ENCODE measurements at places on chromosomes 13 and 19.

DNA sequence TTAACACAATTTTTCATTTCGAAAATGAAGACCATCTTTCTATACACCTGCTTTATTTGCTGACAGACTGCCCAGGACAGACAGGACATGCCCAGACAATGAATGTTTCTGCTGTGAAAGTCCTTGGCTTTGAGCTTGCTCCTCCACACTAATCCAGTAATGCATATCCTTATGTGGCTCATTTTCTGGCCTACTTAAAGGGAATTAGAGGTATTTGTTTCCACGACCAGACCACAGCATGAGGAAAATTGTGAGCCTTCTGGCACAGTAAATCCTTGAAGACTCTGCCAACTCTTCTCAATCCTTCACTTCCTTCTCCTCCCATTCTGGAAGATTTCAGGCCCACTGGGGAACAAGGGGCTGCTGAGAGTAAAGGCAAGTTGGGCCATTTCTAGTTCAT is 25.7 kb downstream of the CCDC70 start:
- DNase-seq: no peak

DNA sequence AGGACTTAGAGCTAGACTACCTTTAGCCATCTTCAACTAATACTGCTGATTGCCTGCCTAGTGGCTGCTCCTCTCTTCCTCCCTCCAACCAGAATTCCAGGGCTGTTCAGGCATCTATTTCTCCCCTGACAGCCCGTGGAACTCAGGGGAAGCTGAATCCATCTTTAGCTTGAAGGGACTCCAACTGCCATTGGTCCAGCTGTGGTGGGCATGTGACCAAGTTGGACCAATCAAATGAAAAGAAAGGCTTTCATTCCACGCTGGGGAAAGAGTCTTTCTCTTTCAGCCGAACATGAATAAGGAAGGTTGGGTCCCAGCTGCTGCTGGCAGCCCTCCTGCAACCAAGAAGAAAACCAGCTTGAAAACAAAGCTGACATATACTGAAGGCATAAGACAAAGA is 168.5 kb upstream of the OBI1 start:
- DNase-seq: no peak

- DNase-seq: no peak
These were observed 23.1 kb upstream of the EIF3G start for GRCh38 chr19:10142701-10143375.

- DNase-seq: no peak
These were observed 66.8 kb downstream of the SOX1 start for GRCh38 chr13:112133499-112134390.

DNA sequence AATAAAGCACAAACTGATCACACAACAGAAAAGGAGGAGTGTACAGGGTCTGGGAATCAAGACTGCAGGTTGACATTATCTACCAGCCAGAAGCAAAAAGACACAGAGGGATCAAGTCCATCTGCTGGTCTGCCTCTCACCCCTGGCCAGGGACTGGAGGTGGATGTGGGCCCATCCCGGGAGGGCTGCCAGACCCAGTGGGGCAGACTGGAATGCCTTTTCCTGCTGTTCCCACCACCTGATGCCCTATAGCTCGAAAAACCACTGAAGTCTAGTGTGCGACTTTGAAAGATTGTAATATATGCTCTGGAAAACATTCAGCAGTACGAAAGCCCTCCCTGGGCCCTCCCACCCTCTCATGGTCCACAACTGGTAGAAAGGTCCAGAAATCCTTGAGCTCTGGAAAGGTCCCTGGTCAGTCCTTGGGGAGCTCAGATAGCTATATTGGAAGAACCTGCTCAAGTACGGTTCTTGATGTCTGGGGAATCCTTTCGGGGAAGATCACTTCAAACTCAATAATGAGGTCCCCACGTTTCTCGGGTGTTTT is 2.6 kb downstream of the DNAJB1 start:
- no peak for DNase-seq

- DNase-seq: no peak
These were observed 18.4 kb downstream of the FOXO1 start for GRCh38 chr13:40648040-40648439.

DNA sequence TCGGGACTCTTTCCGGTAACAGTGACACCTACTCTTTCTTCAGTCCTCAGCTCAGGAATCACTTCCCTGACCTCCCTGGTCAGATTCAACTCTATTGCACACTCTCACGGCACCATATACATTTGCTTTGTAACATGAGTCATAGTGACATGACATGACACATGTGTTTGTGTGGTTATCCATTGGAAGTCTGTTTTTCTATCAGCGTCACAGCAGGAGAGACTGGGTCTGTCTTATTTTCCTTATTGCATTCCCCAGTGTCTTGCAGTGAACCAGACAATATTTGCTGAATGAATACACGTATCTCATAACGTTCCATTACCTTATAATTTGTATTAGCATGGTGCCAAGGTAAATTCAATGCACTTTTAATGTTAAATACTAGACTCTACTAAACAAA is 102.0 kb downstream of the DCLK1 start:
- peak; percentile 89 for DNase-seq

- DNase-seq: no peak
These were observed 698 bp downstream of the BLOC1S3 start for GRCh38 chr19:45179072-45179891.

DNA sequence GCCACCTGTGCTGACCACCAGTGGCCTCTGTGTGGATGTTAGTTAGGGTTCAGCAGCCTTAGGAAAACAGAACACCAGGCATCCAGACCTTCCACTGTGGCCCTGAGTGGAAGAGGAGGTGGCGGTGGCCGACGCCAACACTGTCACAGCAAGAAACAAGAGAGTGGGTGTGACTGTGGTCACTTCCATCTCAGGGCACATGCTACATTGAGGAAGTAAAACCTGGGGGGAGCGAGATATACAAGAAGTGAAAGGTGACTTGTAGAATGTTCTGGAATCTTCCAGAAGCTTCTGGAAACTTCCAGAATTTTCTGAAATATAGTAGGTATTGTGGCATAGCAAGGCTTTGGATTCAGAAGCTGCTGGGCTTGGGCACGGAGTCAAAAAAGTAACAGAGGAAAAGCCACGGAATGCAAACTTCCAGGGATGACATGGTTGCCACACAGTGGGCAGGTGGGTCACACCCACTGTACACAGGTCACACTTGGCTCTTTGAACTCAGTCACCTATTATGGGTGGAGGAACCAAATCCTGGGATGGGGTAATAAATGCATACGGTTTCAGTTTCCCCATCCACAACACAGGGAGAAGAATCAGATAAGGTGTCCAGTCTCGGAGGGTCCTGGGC is 24.3 kb downstream of the GNG7 start:
- DNase-seq: no peak

GRCh38 chr19:2050349-2050990 is 574 bp downstream of the MKNK2 start:
- DNase-seq: no peak

- DNase-seq: no peak
These were observed 41.2 kb upstream of the USPL1 start for GRCh38 chr13:30576528-30576927.

DNA sequence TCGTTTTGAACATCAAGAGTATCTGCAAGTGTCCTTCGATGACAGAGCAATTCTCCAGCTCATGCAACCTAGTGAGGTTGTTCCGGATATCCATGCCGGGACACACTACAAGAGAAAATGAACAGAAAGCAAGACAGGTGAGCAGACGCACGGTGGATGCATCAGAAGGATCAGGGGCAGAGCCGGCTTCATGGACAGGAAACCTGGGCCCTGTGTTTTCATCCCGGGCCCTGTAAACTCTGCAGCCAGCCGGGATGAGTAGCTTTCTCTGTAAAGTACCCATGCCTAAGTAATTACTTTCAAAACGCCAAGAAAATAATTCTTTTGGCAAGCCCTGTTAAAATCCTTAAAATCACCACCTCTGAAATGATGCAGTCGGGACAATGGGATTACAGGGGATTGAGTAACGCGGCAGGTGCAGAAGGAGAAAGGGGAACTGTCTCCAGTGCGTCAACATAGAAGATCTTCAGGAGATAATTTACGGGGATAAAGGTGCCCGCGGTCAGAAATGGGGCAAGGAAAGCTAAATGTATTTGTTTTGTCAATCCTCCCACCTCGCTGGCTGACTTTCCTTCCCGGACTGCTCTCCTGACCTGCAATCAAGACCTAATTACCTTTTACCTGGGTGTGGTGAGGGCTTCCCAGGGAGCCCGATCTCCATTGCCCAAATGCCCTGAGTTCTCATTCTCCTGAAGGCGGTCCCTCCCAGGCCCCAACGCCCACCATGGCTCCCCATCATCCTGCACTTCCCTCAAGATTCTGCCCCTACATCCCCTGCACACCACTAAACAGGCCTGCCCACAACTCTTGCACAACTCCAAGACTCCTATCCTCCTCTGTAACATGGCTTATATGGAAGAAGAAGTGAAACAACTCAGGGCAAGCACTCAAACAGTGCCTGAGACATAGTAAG is 26.2 kb downstream of the INSR start:
- no peak for DNase-seq

DNA sequence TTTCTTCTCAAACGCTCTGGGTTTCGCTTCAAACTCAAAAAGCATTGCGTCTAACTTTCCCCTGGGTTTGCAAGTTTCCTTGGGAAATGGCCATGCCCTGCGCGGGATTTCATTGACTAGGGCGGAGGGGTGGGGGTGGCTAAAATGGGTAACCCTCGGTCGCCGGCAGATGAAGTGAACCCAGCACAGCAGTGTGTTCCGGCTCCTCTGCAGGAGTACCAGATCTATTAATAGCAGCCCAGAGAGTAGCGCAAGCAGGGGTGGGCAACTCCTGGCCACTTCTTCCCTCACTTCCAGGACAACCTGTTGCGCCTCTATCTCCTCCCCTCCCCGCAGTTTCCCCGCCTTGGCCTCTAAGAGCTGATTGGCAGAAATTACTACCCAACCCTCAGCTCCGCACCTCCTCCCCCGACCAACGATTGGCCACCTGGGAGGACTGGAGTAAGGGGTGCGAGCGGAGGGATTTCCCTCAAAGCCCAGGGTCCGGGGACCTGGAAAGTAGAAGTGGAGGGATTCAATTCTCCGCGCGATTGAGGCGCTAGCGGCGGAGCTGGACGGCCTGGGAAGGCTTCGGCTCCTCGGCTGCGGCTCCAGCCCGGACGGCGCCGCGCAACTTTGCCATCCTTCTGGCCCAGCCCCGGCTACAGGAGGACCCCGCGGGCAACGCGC is at the start of gene FREM2:
TSS of gene FREM2 (plus strand) at position 501 of the 669 bp plus-strand sequence. CDS start 268 bp downstream, outside the sequence.
- peak; percentile 78 for DNase-seq

GRCh38 chr13:20350382-20350763 is 118.3 kb upstream of the GJB6 start:
- DNase-seq: no peak

GRCh38 chr19:46202872-46203860 is 26.4 kb upstream of the IGFL1 start:
- no peak for DNase-seq

DNA sequence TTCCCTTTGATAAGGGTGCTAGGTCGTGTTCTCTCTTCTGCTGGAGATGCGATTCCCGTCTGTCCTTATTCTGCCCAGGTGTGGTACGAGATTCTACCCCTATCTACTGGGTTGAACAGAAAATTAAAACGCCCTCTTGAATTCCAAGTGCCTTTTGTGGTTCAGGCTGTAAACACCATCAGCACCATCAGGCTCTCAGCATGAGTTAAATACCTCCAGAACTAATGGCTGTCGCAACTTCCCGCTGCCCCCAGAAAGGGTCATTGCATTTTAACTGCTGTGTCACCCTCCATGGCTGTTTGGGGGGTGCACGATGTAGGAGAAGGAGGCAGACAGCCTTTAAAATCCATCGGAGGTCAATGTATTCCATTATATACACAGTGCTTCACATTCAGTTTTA is 177.4 kb downstream of the OXGR1 start:
- no peak for DNase-seq

- no peak for DNase-seq
These were observed 25.6 kb upstream of the ZNF681 start for GRCh38 chr19:23784274-23784673.

- no peak for DNase-seq
These were observed 148.0 kb downstream of the SIPA1L3 start for GRCh38 chr19:38055010-38055409.

DNA sequence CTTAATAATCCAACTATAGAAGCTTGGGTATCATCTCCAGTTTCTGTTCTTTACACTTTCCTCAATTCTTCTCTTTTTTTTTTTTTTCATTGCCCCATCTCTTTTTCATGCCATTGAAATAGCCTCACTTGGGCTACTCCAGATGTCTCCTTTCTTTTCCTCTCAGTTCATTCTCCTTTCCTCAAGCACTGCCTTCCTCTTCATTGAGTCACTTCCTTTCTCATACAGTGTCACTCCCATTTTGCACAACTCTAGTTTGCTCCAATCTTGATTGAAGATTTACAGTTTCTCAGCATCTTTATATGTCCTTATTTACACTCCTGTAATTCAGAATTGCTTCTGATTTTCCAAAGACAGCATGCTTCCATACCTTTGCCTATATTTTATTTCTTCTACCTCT is 61.3 kb downstream of the IPO5 start:
- DNase-seq: no peak

DNA sequence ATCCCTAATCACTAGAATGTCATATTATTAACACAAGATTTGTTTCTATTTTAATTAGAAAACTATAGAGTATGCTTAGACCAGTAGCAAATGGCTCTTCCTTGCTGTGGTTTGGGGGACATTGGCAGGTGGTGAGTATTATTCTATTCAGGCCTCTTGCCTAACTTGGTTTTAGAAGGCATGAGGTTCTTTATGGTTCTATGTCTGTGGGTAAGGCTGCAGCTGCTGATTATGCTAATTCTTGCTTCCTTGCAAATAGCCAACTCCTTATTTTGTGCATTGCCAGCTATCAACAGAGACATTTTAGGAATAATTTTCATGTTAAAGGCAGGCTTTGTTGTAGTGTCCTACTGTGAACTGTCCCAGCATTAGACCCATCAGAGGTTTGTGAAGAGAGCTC is 1344.9 kb downstream of the UQCRFS1 start:
- no peak for DNase-seq

DNA sequence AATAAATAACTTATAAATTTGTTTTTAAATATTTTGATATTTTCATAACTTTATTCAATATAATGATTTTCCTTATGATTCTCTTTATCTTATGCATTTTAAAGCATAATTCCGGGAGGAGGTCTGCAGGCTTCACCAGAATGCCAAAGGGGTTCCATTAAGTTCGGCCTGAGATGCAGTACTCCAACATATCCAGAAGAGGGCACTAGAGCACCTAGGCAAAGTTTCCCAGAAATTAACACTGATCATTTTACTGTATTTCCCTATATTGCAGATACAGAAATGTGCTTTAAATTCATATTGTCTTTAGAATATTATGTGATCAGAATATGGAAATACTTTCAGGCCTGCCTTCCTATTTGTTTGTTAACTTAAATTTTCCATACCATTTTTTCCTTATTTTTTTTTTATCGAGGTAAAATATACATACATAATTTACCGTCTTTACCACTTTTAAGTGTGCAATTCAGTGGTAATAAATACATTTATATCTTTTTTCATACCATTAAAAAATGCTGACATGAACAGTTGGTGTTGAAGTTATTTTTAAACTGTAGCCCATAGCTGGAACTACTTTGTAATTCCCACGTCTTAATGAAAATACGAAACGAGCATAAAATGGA is 58.9 kb upstream of the TM9SF2 start:
- DNase-seq: peak; percentile 65

GRCh38 chr13:40667622-40667978 is 1.2 kb upstream of the FOXO1 start:
- no peak for DNase-seq

Measured in NCI-H2081 (cell line).